Fibroblast of villous mesenchyme (primary cell): ENCODE measurements at places on chromosomes 4 and X. TPM values are rescaled to one million over a fixed set of nuclear protein-coding genes. Genes with fewer than 3 reads are reported as not detected.

SGMS2 gene
- total RNA-seq: 135 and 186 TPM in 2 replicates

GLRB gene
- 6.8 and 16.4 TPM in 2 replicates for total RNA-seq

GRCh38 chrX:114999906-115000305 lies 17.5 kb downstream of the IL13RA2 start:
- no peak for DNase-seq

DNA sequence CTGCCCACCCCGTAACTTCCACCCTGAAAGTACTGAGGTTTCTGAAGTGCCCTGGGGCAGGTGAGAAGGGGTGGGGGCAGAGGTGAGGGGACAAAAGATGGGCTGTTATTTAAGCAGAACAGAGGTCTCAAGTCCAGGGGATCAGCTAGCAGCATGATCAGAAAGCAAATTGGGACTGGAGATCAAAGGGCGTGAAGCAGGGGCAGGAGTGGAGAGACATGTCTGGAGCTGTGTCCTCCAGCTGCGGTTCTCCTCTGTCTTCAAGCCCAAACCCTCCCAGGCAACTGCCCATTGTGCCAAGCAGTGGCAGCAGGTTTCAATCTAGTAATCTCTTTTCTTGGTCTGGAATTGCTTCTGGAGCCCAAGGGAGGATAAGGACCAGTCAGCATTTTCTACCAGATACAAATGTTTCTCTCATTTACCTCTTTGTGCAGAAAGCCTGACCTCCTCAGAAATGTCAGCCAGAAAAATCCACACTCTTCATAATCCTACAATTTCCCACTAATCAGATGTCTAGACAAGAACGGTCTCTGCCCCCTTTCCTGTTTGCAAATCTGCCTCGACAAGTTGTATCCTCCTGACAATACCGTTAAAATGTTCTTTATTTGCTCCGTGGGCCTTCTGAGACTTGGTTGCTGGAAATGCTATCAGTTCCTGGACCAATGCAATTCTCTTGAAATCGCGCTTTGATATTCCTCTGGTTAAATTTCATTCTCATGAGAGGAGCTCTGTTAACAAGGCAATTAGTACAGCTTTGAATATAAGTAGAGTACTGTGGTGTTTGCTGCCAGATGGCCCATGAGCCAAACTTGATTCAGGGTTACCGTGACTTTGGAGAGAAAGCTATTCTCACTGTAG lies 23.2 kb upstream of the RASL11B start:
- DNase-seq: no peak

DNA sequence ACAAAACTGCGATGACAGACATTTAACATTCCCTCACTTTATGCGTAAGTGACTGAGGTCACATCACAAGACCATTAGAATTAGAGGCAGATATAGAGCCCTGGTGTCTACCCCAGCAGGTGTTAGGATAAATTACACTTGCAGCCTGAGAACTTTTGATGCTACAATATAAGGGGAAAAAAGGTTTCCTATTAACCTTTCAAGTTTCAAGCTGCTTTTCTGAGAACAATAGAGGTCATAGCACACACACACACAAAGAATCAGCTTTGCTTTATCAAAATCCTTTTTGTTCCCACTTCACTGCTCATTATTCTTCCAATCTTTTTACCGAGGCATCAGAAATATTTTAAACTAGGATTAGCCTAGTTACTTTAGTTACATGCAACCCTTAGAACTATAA lies 119.8 kb downstream of the COL25A1 start:
- DNase-seq: no peak
